ENCODE measurements at places on chromosomes 11 and 22.

DNA sequence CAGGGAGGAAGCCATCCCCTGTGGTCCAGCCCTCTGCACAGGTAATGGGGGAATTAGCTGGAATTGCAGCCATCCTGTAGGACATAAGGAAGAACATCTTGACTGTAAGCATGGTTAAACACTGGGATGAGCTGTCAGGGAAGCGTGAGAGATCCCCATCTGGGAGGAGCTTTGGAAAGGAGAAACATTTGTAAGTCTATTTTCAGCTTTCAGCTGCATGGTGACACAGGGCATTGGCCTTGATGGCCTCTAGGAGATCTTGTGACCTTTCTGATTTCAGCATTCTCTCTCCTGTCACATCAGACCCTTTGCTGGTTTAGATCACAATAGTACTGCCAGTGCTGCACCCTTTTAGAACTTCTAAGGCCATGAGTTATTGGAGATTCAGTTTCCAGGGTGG, 47.1 kb downstream of the BCR start:
- DNase-seq = no peak

GRCh38 chr11:124839128-124839971, 25.9 kb upstream of the ROBO3 start:
- DNase-seq = no peak

- no peak for DNase-seq
Measured at GRCh38 chr22:37588546-37589215, 8.8 kb upstream of the LGALS2 start.

GRCh38 chr11:111362887-111363411, 16.1 kb downstream of the POU2AF1 start:
- DNase-seq = no peak

- no peak for DNase-seq
Measured at GRCh38 chr11:27656806-27657483, 43.3 kb downstream of the BDNF start.

DNA sequence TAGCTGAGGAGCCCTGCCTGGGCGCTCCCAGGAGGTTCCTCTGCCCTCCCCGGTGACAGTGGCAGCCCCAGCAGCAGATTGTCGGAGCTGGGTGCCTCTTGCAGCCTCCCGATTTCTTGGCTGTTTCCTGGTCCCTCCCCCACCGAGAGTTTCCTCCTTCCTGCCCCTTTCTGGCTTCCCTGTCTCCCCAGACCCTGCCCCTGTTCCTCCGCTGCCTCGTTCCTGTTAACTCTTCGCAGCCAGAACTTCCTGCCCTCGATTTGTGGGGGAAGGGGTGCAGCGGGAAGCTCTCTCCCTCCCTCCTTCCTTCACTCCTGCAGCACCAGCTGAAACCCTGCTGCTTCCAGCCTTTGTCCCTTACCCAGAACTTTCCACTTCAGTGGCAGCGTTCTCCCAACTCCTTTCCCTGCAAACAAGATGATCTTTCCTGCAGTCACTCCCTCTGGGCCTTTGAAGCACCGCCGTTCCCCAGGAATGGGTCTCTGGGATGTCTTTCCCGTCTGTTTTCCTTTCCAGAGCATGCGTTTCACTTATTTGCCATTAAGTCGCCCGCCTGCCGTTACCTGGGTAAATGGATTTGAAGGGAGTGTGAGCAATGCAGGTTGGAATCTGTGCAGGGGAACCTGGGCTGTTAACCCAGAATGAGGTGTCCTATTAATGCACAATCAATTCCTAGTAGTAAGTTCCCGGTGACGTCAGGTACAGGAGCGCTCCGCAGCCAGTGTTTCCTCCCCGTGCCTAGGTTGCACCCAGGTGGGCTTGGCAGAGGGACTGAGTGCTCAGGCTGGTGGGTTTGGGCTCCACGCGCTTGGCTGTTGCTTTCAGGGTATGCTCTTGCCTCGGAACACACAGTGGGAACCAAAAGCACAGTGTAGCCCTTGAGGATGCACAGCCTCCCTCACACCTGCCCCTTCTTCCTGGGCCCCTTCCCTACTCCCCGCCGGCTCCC, 4.3 kb downstream of the GRK2 start:
- DNase-seq = no peak

GRCh38 chr22:20435436-20436306, 2.0 kb downstream of the SCARF2 start:
- no peak for DNase-seq

- peak; percentile 37 for DNase-seq
Measured at GRCh38 chr22:30920407-30920806, 48.2 kb downstream of the MORC2 start.

GRCh38 chr11:43984519-43985385, 42.3 kb downstream of the C11orf96 start:
- DNase-seq = no peak

DNA sequence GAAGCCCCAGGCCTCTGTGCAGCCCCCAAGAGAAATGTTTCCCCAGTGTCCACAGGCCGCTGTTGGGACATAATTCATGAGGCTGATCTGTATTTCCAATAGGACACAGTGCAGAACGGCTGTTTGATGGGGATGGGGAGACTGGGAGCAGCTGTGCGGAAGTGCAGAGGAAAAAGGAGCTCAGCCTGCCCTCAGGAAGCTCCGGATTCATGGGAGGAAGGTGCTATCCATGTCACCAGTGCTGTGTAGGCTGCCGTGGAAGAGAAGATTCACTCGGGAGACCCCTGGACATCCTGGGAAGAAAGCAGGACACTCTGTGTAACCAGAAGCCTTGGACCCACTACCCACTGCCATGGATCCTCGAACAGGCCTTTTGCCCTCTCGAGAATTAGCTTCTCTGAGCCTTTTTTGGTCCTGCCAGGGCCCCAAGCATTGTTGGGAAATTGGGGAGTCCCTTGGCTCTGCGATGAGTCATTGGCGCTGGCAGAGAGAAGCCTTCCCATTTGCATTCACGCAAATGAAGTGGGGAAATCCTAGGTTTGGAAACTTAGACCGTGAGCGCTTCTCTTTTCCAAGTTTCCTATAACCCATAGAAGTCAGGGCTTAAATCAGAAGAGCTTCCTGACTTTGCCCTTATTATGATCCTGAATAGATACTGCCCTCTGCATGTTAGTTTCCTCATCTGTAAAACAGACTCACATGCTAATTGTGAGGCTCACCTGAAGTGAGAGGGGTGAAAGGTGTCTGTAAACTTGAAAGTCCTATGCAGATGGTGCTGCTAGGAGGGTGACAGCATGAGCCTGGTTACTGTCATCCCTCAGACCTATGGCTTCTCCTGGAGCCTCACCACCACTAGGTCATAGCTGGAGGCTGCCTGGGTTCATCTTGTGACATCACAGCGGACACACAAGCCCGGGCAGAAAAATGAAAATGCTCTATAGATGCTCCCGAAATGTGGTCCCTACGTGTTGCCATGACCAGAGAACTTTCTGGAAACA, 229.2 kb upstream of the B3GAT1 start:
- no peak for DNase-seq

- no peak for DNase-seq
Measured at GRCh38 chr11:91173701-91174100, 950.9 kb upstream of the CHORDC1 start.

DNA sequence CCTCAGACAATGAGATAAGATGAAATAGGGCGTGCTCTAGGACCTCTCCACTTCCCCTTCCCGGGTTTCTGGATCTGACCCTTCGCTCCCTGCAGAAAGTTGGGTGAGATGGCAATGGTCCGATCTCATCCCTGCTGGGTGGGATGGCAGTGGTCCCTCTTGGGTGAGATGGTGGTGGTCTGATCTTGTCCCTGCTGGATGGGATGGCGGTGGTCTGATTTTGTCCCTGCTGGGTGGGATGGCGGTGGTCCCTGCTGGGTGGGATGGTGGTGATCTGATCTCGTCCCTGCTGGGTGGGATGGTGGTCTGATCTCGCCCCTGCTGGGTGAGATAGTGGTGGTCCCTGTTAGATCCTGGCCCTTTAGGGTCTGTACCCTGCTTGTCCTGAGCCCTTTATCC, 21.3 kb downstream of the ST14 start:
- no peak for DNase-seq

DNA sequence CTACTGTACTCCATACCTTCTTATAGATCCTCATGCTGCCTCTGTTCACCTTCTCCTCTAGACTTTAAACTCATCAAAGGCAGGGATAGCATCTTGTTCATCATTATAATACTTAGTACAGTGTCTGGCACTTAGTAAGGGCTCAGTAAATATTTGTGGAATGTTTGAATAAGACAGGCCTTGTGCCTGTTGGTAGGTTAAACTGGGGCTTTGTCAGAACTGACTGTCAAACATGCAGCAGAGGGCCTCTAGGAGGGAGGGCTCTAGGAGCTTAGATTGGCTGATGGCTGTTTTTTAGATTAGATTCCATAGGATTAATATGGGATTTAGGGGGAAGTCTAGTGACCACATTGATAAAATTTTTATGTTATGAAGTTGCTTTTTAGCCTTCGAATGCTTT, 70.8 kb downstream of the RNF169 start:
- peak; percentile 22 for DNase-seq

DNA sequence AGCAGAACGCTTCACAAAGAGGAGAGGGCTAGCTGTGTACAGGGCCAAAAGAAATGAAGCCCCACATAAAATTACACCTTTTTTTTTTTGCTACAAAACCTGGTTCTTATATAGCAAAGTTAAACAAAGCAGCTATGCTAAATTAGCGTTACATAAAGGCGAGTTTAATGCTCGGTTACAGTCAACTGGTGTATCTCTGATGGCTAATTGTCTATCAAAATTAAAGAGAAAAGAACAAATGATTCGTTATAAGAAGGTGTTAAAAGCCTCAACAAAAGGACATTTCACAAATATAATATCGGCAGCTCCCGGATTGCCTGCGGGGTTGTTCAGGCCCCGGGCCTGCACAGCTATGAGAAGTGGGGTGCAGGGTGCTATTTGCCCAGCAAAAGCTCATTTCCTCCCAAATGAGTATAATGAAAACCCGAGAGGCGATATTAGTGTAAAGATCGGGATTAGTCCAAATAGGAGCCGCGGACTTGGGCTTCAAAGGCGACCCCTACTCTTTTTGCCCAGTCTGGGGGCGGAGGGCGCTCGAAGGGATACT, 13.3 kb upstream of the PAX6 start:
- DNase-seq = no peak

- no peak for DNase-seq
Measured at GRCh38 chr11:105489446-105489845, 120.4 kb upstream of the GRIA4 start.

GRCh38 chr11:104370478-104370877, 206.5 kb upstream of the PDGFD start:
- DNase-seq = no peak

GRCh38 chr22:20843501-20843900, 15.1 kb downstream of the PI4KA start:
- DNase-seq = no peak

- DNase-seq = no peak
Measured at GRCh38 chr11:103887001-103887658, 149.3 kb upstream of the DDI1 start.

DNA sequence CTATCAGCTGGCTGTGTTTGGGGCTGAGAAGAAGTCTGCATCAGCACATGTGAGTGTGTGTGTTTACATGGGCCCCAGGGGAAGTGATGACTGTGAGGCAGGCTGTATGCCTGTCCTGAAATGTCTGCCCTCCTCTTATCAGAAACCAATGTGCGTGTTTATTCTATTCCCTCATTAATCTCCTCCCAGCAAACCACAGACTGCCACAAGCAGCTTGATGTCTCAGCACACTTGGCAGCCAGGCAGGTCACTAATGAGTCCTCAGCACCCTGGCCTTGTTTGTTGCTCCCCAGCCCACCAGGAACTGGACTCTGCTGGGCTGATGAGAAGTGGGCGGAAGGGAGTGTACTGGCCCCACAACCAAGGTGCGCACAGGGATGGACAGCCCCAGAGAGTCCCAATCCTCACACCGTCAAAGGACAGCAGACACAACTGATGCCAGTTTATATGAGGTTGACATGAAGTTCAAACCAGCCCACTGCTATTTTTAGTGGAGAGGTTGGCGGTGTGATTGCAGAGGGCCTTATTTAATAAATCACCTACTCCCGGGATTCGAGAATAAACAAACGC, 225.8 kb downstream of the ETS1 start:
- peak; percentile 58 for DNase-seq

- DNase-seq = no peak
Measured at GRCh38 chr11:13949876-13950275, 12.6 kb upstream of the SPON1 start.

GRCh38 chr11:90329043-90329442, 106.2 kb upstream of the CHORDC1 start:
- DNase-seq = no peak

- no peak for DNase-seq
Measured at GRCh38 chr22:48396091-48396784, 1431.4 kb downstream of the BRD1 start.

DNA sequence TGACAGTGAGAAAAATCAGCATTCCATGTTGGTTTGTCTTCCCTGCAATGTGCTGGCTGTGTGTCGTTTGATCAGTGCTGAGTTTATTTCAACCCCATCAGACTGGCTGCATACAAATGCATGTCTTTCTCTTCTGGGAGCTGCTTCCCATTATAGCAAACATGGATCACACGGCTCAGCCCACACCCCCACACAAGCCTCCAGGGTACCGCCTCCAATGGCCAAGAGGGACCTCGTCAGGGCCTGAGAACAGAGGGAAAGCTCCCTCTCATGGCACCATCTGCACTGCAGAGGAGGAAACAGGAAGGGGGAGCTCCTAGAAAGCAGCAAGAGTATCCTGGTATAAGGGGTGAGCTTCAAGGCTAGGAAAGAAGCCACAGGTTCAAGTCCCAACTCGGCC, 214.2 kb downstream of the LARGE1 start:
- DNase-seq = no peak

DNA sequence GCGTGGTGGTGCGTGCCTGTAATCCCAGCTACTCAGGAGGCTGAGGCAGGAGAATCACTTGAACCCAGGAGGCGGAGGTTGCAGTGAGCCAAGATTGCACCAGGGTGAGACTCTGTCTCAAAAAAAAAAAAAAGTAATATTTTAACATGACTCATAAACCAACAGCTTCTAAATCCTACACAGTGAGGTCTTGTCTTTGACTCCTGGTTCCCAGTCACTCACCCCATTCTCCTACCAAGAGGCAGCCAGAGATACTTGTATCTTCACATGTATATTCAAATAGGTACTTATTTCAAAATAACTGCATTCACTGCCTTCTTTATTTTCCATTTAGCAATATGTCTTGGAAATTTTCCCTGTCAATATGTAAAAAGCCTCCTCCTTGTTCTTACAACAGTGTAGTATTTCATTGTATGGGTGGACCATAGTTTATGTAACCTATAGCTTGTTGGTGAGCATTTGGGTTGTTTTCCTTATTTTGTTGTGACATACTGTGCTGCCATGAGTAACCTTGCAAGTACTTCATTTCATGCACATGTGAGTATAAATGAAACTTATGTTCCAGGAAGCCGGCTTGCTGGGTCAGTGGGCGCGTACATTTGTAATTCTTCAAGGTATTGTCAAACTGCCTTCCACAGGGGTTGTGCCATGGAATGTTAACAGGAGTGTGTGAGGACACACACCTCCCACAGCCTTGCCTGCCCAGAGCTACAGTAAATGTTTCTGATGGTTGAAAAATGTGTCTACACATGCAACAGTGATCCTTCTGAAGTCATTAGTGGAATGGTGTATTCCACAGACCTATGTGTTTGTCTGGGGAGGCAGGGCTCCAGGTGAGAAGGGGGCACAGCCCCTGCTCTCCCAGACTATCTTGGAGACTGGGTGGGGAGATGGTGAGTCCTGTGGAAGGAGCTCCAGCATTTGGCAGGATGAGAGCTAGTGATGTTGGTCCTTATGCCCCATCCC, 47.9 kb downstream of the OSBP2 start:
- DNase-seq = no peak

GRCh38 chr22:49052023-49052538, 775.6 kb downstream of the BRD1 start:
- DNase-seq = no peak
